ENCODE measurements at places on chromosomes 12 and 14. TPM values are rescaled to one million over a fixed set of nuclear protein-coding genes. Genes with fewer than 3 reads are reported as not detected.

DNA sequence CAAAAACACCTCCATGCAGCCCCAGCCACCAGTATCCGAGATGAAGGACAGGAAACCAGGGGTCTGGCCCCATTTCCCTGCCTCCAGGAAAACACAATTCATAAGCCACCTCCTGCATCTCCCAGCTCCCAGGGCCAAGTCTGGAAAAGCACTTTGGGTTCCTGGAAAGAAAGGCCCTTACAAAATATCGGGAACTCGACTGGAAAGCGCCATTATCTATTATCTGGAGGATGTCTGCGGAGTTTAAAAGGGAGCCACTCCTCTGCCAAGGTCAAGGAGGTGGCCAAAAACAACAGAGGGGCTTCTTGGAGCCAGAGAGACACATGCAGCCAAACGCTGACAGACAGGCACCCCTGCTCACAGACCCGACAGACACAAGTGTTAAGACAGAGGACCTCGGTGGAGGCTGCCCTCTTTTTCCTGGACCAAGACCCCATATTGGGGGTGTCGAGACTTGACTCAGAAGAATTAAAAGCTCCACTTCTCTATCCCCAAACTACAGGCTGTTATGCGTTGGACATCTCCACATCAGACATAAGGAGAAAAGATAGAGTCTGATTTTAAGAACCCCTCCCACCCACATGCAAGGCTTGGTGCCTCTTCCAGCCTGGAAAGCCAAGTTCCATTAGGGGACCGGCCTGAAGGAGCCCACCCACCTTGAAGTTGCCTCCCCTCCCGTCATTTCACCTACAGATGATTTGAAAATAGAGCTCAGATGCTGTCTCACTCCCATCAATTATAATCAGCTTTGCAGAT lies 9.6 kb downstream of the ACTN1 start:
- H3K4me1 ChIP-seq: peaks cover 52% of the 10 kb centered on the region
- peaks cover 10% of the 10 kb centered on the region for H3K36me3 ChIP-seq
- H3K27ac ChIP-seq: peak overlapping the region; percentile 85
- DNase-seq: peak; percentile 88

GRCh38 chr12:117760990-117761389 lies 207.8 kb downstream of the KSR2 start:
- H3K4me1 ChIP-seq: no peaks in the 10 kb centered on the region
- no peak overlapping the region for H3K27ac ChIP-seq
- no peaks in the 10 kb centered on the region for H3K27me3 ChIP-seq
- no peak for DNase-seq
- no peaks in the 10 kb centered on the region for H3K36me3 ChIP-seq

DNA sequence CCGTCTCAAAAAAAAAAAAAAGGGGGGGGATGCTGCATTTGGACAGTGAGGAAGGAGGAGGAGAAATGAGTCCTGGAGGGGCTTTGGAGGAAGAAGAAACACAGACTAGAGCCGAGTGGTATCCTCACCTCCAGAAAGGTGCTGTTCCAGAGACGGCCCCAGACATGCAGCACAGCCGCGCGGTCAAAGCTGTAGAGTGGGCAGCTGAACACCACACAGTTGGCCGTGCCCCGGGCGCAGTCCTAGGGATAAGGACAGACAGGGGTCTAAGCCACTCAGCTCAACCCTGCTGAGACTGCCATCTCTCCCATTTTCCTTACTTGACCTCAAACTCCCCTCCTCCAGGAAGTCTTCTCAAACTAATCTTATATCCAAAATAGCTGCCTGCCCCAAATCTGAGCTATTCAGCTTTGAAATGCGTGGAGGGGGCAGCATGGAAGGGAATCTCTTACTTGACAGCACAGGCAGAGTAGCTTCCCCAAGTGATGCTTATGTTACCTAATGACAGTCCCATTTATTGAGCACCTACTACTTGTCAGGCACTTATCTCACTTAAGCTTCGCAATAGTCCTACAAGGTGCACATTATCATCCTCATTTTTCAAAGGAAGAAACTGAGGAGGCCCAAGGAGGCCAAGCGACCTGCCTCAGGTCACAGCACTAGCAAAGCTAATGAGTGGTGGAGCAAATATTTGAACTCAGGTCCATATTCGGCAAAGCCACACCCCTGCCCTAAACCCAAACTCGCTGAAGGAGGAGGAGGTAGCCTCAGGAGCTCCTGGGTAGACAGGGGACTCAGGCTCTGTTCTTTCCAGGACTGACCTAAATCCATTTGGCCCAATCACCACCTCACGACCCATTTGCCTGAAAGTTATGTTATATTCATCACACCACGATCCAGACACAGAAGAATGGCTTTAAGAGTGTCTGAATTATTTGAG lies 18.7 kb downstream of the ITGA7 start:
- DNase-seq: no peak
- no peak overlapping the region for H3K27ac ChIP-seq
- H3K4me1 ChIP-seq: no peaks in the 10 kb centered on the region
- peaks cover 70% of the 10 kb centered on the region for H3K36me3 ChIP-seq
- H3K27me3 ChIP-seq: no peaks in the 10 kb centered on the region

DNA sequence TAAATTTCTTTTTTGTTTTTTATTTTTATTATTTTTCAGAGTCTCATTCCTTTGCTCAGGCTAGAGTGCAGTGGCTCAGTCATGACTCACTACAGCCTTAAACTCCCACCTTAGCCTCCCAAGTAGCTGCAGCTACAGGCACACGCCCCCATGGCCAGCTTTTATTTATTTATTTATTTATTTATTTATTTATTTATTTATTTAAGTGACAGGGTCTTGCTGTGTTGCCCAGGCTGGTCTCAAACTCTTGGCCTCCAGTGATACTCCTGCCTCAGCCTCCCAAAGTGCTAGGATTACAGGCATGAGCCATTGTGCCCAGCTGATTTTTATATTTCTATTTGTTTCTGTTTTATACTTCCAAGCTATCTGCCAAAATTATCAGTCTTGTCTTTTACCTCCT lies 89.2 kb upstream of the EVL start:
- H3K36me3 ChIP-seq: no peaks in the 10 kb centered on the region
- H3K27me3 ChIP-seq: peaks cover under 1% of the 10 kb centered on the region
- H3K27ac ChIP-seq: no peak overlapping the region
- H3K4me1 ChIP-seq: peaks cover 3% of the 10 kb centered on the region
- no peak overlapping the region for H3K4me3 ChIP-seq

Gene LMO3
- polyA plus RNA-seq: 0.68 TPM

Gene KRT83
- polyA plus RNA-seq: not detected

Gene B4GALNT3
- 11.9 TPM for polyA plus RNA-seq
